ENCODE measurements at places on chromosomes 4 and X. TPM values are rescaled to one million over a fixed set of nuclear protein-coding genes. Genes with fewer than 3 reads are reported as not detected.
A peak's percentile ranks its signal among the peaks of the same experiment; 100 is the strongest.

The TMEM31 gene
- total RNA-seq: not detected

The LRP2BP gene
- total RNA-seq: 0.14 TPM

The TENT5D gene
- not detected for total RNA-seq

The SOX3 gene
- not detected for total RNA-seq

The SATL1 gene
- not detected for total RNA-seq

The ADAMTS3 gene
- total RNA-seq: 4.6 TPM

The CC2D2A gene
- total RNA-seq: 15.2 TPM

The MAGEB3 gene
- total RNA-seq: not detected

The H2BW1 gene
- total RNA-seq: not detected

The SYNPO2 gene
- total RNA-seq: 0.40 TPM

GRCh38 chrX:69313617-69314290, 148.5 kb upstream of the PJA1 start:
- no peak for DNase-seq

GRCh38 chrX:78237127-78237526, 90.3 kb downstream of the CYSLTR1 start:
- DNase-seq: no peak

DNA sequence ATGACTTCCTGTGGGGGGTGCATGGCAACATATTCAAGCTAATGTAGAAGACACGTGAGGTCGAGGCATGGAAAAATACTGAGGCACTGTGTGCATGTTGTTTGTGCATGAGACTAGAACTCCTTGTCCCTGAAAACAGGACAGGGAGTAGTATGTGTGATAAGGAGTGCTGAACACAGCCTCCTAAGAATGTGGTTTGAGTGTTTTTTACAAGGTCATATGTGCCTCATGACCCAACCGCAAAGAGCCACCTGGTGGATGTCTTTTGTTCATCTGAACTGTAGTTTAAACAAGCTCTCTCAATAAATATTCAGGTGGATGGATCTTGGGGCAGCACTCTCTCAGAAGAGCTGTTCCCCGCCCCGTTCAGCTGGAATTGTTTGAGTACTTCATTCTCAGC, 226.6 kb downstream of the NLGN4X start:
- DNase-seq: no peak

DNA sequence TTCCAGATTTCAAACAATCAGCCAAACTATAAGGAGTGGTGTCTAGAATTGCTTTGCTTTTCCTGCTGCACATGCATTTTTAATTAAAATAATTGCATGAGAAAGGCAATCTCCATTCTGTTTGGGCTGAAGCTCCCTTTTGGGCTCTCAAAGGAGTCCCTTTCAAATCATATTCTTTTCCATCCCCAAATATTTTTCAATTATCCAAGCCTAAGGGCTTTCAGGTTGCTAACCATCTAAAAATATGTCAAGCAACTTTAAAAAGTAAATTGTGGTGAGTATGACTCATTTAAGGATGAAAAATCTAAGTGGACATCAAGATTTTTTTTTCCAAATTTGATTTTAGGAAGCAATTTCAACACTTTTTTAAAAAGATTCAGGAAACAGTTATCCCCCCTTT, 28.4 kb downstream of the PIR start:
- no peak for DNase-seq

GRCh38 chr4:2067446-2068197, 8.5 kb downstream of the NAT8L start:
- no peak for DNase-seq

DNA sequence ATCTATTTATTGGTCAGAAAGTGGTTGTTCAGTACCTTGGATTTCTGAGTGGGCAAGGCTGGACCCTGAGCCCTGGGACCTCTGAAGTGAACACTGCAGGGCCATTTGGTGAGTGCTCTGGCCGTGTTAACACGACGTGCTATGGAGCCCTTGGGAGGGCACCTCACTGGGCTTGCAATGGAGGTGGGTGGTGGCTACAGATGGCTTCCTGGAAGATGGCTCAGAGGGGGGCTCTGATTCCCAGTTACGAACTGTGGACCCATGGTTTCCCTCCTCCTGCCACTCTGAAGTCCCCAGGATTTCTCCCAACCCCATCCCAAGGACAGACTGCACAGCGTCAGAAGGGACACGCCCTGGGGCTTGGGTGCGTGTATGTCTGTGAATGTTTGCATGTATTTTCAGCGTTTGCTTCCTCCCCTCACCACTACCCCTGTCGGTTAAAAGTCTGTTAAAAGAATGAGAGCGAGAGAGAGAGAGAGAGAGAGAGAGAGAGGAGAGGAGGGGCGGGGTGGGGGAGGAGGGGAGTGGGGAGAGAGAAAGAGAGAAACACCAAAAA, 3.7 kb upstream of the RHOH start:
- no peak for DNase-seq

DNA sequence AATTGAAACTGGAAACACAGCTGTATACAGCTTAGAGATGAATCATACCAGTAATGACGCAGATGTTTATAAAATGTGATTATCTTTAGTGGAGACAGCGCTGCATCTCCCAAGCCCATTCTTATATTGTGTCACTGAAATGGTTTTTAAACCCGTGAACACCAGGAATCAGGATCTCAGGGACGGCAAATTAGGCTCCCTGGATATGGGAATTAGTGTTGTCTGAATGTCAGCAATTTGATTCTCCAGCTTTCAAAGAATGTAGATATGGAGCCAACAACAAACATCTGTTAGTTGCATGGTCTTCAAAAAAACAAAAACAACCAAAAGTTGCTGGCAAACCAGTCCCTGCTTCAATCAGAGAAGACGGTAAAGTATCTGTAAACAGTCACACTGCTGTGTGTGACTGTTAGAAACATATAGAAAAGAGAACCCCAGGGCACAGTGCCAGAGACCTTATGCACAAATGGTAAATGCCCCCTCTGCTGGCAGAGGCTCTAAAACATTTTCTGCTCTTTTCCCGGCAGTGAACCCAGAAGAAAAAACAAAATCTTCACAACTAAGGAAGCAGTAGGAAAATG, 351.9 kb upstream of the FTHL17 start:
- DNase-seq: no peak

DNA sequence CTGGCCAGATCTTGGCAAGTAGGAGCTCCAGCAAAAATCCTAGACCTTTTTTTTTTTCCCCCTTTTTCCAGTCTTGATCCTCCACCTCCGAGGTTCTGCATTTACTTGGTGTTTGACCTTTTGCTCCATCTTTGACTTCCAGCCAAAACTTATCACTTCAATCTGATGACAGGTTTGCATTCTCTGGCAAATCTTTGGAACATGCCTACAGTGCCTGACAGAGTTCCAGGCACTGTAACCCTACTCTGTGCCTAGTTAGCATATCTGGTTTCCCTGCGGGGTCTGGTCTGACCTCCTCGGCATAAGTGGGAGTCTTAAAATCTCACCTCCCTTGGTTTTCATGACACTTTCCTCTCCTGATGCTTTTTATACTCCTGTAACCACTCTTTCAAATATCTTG, 39.4 kb upstream of the NR3C2 start:
- DNase-seq: no peak

GRCh38 chr4:146311238-146311970, 97.1 kb downstream of the REELD1 start:
- no peak for DNase-seq

DNA sequence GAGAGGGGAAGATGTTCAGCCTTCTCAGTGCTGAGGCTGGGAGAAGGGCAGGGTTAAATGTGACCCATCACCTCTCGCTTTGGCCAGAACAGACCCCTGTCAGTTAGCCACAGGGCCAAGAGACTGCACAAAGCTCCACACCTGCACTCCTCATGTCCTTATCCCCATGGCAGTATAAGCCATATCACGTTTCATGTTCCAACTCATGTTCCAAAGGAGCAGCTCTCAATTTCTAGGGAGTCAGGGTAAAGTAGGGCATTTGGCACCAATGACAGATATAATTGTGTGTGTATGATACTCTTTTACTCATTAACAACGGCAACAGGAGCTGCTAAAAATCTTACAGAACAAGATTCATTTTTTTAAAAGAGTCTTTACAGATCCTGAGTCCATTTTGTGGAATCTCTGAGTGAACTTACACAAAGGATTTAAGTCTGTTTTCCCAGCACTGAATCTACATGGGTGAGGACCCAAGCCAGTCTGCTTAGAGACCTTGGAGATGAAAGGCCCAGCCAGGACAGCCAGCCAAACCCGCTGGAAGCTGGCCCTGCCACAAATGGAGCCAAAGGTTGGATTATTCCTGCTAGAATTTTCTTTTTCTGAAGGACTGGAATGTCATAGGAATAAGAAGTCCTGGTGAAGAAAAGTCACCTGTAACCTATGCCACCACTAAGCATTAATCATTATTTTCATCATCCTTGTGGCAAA, 129.1 kb upstream of the SMAD1 start:
- no peak for DNase-seq

- DNase-seq: no peak
Observed at GRCh38 chr4:94334962-94335361, 7.7 kb downstream of the HPGDS start.

DNA sequence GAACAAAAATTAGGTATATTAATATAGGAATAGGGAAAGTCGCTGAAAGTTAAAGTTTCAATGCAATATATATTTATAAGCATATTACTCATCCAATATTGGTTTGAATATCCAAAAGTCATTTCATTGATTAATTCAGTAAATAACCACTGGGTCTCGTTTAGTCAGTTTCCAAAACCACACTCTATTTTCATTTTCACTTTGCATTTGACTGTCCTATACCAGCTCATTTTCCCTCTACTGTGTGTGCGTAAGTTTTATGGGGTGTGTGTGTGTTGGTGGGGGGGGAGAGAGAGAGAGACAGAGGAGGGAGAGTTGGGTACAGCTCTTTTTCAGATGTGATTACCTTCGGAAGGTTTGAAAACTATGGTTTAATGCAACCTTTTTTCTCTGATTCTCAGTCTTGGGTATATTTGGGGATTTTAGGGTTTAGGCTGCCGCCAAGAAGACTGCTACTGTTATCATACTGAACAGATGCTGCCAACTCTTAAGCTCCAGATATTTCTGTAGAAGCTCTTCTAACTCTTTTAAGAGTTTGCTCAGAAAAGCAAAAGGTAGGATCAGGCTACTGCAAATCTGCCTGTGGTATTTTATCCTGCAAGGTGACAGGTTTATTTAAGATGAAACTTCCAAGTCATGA, 1427.4 kb downstream of the PCDH7 start:
- no peak for DNase-seq

DNA sequence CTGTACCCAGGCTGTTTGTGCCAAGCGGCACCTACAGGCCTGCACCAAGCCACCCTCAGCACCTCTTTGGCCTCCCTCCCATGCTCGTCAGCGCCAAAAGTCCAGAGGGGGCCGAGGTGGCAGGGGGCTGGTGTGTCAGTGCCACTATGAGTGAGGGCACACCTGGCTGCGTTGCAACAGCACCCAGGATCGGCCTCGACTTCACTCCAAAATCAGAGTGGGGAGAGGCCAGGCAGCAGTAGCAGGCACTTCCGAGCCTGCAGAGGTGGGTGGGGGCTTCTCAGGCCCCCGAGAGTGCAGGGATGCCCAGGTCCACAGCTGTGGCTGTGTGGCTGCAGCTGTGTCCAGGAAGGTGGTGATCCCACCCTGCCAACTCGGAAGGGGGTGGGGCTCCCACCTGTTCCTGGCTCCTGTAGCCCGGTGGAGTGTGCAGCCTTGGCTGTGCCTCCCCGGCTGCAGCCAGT, 58.5 kb downstream of the PPA2 start:
- no peak for DNase-seq

DNA sequence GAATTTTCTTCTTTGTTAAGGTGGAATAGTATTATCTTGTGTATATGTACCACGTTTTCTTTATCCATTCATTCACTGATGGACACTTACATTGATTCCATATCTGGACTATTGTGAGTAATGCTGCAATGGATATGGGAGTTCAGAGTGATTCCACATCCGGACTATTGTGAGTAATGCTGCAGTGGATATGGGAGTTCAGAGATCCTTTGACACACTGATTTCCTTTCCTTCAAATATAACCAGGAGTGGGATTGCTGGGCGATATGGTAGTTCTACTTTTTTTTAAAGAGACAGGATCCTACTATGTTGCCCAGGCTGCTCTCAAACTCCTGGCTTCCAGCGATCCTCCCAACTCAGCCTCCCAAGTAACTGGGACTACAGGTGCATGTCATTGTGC, 12.1 kb downstream of the TMEM156 start:
- DNase-seq: no peak

GRCh38 chrX:13760426-13760825, 25.9 kb downstream of the OFD1 start:
- DNase-seq: no peak

DNA sequence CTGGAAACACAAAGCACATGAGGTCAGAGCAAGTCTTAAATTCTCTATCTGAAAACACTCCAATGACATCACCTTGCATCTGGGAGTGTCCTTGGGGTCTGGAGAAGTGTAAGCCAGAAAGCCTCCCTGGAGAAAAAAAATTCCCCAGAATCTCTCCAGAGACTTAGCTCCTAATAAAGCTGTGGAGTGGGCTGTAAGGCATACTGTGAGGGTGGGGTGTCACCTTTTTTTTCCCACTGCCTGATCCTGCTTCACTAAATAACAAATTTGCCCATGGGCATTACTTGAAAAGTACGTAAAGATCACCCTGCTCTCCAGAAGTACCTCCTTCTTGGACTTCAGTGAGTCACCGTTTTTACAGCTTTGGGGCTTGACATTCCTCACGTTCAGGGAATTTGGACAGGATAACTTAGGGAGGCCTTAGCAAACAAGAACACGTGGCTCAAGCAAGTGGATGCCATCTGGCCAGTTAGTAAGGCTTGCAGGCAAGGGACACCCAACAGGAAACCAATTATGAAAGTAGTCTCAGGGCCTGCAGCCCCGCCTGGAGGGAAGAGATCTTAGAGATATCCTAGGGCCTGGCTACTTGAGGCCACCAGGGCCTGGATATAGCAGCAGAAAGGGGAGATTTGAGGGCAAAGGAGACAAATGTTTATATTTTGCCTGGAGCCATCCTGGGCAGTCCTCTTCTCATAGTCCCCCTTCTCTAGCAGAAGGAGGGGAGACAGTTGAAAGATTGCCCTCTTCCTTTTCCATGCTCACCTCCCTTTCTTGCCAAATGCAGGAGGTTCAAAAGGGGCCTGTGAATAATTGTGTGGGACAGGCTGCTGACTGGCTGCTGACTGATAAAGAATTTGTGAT, 60.1 kb upstream of the PLAC1 start:
- peak; percentile 47 for DNase-seq

DNA sequence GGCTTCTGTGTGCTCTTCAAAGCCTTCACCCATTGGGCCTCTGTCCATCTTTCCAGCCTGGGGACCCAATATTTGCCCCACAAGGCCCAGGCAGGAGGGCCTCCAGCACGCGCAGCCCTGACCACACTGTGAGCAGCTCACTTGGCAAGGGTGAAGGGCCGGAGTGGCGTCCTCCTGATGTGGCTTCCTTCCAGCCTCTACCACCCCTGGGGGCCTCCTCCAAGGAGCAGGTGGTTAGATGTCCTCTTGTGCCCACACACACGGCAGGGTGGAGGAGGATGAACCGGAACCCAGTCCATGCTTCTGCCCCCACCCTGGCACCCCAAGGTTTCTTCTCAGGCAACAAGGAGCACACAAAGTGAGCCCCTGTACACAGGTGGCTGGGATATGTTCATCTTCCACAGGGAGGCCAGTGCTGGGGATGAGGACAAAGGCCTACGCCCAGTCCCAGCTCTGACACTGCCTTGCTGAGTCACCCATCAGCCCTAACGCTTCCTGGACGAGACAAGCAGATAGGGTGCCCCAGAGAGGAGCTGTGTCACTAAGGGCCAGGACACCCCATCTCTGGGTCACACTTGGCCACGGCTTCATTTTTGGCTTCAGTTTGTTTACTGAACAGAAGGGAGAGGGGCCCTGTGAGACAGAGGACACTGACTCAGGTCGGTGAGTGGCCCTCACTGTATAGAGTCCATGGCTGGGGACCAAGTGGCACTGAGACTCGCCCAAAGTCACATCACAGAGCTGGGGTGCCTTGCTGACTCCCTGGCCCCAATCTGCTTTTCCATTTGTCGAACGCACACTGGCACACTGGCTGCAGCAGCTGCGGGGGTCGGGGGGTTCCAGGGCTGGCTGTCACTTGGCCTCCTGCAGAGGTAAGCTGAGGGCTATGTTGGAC, 1.9 kb downstream of the UBL4A start:
- DNase-seq: no peak

Data from epithelial cell of proximal tubule (primary cell).